HFFc6 (cell line): ENCODE measurements at places on chromosomes 3 and 15. TPM values are rescaled to one million over a fixed set of nuclear protein-coding genes. Genes with fewer than 3 reads are reported as not detected.

SNTN gene
- not detected in 3 replicates for total RNA-seq

SLC12A1 gene
- not detected in 3 replicates for total RNA-seq

DNA sequence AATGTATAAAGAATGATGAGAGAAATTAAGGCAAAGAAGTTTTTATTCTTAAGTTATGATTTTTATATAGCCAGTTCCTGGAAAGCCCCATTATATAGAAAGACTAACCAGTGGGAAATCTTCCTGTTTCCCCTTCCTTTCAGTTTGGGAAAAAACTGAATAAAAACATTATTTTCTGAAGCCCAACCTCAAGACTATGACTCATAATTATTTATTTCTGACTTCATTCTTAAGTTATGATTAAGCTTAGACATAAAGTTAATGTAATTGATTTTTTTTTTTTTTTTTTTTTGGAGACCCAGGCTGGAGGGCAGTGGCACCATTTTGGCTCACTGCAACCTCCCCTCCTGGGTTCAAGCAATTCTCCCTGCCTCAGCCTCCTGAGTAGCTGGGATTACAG is 55.8 kb downstream of the TRPC1 start:
- DNase-seq: no peak

- DNase-seq: no peak
Measured at GRCh38 chr3:64081235-64081630, 57.9 kb upstream of the PSMD6 start.

- DNase-seq: no peak
Measured at GRCh38 chr15:90986790-90987507, 7.4 kb downstream of the PRC1 start.

DNA sequence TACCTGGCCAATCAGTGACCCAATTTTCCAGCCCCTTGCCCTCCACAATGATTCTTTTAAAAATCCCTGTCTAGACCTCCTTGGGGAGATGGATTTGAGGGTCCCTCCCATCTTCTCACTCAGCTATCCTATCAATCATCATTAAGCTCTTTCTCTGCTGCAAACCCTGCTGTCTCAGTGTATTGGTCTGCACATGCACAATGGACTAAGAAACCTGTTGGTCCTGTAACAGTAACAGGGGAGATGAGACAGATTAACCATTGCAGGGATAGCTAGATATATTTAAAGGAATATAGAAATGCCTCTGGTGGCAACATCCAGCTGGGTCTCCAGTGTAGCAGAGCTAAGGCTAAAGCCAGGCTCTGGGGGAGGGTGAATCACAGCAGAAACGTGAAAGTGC is 74.6 kb upstream of the CHRNA7 start:
- DNase-seq: no peak

DNA sequence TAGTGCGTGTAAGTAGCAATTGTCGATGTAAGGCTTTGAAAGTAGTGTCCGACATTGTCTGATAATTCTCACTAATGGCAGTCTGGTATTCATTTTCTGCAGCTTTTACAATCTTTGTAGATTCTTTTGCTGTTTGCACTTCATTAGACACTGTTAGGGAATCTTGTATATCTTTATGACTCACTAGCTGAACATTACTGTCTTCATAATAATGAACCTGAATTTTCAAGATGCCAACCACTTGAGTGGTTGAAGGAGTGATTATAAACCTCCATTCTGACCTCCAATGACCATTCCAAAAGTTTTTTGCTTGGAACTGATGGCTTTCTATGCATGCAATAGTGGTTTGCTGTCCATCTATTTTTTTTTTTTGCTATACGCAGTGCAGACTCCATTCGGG is 76.4 kb upstream of the MFGE8 start:
- peak; percentile 95 for DNase-seq

DNA sequence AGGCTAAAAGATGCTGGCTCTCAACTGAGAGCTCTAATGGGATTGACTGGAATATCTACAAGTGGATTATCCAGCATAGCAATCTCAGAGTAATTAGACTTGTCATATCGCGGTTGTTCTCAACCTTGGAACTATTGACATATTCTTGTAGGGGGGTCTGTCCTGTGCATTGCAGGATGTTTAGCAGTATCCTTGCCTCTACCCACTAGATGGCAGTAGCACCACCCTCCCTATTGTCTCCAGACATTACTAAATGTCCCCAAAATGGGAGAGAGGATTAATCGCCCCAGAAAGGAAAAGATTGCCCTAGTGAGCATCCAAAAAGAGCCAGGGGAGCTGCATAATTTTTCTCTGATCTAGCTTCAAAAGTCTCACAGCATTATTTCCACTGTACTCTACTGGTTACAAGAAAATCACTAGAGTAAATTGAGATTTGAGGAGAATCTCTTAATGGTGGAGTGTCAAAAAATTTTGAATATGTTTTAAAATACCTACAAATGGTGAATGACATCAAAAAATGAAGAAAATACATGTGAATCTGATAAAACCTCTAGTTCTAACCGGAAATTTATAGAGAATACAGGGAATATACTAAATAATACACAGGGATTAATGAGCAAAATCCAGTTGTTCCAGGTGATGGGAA is 388.2 kb upstream of the AGTR1 start:
- peak; percentile 46 for DNase-seq

- DNase-seq: no peak
Measured at GRCh38 chr3:139970526-139970925, 35.5 kb downstream of the CLSTN2 start.
